ENCODE measurements at places on chromosomes 3 and 15.

DNA sequence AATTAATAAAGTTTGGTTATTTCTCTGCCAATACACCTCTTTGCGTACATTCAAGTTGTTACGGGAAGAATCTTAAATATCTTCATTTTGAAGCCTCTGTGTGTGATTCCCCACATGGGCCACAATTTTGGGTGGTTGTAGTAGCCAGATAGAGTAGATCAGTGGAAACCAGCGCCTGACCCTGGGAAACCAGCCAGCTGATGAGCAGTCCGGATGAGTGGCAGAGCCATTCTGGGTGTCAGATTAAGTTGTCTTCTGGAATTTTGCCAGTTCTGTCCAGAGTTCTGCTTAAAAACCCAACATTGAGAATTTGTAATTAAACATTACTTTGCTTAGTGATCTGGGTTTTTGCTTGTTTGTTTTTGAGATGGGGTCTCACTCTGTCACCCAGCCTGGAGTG is 49.7 kb downstream of the MRPS25 start:
- DNase-seq = no peak

- peak; percentile 49 for DNase-seq
Measured at GRCh38 chr3:176247191-176247590, 950.1 kb downstream of the TBL1XR1 start.

GRCh38 chr3:133892541-133893231 is 3.0 kb downstream of the RAB6B start:
- DNase-seq = no peak

DNA sequence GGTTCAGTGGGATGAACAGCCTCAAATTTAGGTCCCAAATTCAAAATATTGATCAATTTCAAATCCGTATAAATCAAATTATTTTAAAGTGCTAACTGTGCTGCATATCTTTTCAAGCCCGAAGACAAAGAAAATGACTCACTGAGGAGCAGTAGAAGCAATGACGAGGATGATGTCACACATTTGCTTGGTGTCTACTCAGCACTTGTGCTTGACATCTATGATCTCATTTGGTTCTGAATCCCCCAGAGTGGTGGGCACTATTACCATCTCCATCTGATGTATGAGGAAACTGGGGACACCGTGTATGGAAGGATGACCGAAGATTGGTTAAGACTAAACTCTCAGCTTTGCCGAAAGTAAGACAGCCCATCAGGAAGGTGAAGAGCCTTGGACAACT is 136.5 kb upstream of the CHRNA7 start:
- DNase-seq = no peak

DNA sequence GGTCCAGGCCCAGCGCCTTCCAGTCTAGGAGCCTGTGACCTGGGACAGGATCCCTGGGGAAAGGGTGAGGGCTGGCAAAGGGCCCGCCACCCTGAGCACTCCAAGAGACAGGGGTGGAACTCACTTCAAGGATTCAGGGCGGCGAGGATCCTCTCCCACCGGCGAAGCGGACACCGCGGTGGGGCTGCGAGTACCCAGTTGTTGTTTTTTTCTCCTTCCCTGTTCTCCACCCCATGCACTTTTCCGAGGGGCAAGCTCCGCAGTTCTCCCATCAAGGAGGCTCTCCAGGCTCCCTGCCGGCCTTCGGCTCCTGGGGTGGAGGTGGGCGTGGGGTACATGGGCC is 387 bp upstream of the PAQR5 start:
- no peak for DNase-seq

- DNase-seq = peak; percentile 22
Measured at GRCh38 chr3:44894485-44894884, 20.1 kb downstream of the TGM4 start.

GRCh38 chr3:39419742-39420315 is 13.3 kb downstream of the RPSA start:
- DNase-seq = no peak

DNA sequence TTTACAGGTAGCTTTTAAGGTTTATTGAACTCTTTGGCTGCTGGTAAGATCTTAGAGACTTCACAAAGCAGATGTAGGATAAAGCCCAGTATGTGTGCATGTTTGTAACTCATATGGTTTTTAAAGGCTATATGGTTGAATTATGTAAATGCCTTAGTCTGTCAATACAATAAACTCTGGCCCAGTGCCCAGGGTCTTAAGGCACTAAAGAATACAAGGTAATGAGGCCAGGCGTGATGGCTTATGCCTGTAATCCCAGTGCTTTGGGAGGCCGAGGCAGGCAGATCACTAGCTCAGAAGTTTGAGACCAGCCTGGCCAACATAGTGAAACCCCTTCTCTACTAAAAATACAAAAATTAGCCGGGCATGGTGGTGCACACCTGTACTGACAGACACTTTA is 170.3 kb upstream of the CGNL1 start:
- DNase-seq = no peak

DNA sequence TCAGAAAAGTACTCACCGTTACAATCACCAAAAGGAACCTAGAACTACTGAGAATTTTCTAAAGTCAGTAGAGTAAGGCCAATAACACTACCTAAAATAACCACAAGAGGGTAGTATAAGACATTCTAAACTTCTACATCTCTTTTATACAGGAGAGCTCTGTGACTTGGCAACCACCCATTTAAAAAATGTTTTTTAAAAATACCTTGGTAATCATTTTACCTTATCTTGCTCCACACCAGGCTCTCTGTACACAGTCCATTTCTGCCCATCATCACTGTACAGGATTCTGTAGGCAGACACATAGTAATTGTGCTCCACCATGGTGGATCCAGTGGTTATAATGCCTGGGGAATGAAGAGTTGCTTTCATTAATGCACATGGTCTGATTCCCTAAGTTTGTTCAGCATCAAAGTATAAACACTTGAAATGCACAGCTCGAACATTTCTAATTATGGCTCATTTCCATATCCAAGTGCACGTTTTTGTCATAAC is 54.5 kb downstream of the ST3GAL6 start:
- DNase-seq = peak; percentile 46

DNA sequence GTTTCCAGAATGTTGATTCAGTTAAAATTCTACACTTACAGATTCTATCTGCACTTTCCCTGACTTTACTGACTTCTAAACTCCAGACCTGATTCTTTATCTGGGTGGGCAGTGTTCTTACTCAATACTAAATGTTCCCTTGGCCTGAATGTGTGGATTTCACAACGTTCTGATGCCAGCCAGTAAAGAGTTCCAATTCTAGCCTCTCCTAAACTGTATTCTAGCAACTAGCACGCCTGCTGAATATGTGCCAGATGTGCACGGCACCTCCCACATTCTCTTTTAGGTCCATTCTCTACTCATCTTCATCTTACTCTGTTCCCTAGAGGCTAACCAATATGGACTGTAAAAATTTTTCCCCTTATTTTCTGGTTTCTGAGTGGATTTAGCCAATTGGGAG is 479.5 kb upstream of the AGTR1 start:
- no peak for DNase-seq

GRCh38 chr3:105518203-105518602 is 151.5 kb downstream of the ALCAM start:
- no peak for DNase-seq

DNA sequence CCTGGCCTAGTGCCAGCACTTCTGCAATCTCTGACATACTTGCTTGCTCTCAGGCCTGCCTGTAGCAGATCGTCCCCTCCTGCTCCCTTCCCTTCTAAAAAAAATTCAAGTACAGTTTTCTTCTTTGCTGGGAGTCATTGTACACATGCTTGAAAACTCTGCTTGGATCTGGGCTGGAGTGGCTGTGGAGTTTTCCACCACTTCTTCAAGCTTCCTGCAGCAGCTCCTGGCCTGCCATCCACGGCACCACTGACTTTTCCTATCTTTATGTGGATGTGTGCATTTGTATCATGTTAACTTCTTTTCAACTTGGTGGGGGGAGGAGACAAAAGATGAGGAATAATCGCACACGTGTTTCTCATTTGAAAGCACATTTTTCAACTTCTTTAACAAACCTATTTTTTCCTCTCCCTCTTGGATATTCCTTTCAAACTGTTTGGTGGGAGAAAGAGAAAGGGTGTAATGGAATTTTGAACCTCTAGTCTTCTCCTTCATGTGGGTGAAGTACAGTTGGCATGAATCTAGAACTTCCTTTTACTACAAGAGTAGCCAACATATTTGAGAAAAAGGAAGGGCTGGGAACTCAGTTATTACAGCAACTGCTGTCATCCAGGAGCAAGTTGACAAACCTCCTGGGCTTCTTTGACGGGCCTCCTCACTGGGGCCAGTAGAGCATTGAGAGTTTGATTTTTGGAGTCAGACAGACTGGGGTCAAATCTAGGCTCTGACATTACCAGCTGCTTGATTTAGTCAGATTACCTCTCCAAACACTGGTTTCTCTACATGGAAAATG is 61.2 kb upstream of the LRTM1 start:
- DNase-seq = peak; percentile 80

GRCh38 chr3:41690766-41691563 is 270.9 kb downstream of the ULK4 start:
- no peak for DNase-seq

GRCh38 chr3:103410231-103410630 is 975.4 kb downstream of the ZPLD1 start:
- no peak for DNase-seq

DNA sequence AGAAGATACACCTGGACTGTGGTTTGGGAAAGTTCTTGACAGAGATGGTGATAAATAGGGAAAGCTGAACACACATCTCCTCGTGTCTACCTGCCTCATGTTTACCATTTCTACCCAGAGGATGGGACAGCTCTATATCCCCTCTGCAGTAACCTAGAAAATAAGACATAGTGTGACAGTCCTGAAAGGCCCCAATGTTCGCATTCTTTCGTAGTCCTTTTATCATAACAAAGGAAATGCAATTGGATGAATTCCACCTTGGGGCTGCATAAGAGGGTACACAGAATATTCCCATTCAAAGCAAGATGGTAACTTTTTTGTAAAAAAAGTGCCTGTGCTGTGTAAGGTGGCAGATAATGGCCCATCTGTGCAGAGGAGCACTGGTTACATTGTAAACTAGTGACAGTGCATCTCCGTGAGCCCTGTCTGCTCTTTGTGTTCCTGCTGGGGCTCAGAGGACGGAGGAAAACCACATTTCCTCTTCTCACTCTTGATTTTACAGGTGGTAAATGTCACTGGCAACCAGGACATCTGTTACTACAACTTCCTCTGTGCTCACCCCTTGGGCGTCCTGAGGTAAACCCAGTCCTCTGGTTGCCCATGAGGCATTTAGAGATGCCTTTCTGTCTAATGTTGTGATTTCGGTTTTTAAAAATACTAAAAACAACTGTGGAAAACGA is 74.3 kb downstream of the SIDT1 start:
- DNase-seq = no peak

GRCh38 chr15:48785195-48785594 is 25.7 kb downstream of the CEP152 start:
- DNase-seq = no peak

- DNase-seq = no peak
Measured at GRCh38 chr3:125054449-125055329, 1.1 kb downstream of the HEG1 start.

- DNase-seq = no peak
Measured at GRCh38 chr3:129644836-129645235, 38.4 kb upstream of the PLXND1 start.

DNA sequence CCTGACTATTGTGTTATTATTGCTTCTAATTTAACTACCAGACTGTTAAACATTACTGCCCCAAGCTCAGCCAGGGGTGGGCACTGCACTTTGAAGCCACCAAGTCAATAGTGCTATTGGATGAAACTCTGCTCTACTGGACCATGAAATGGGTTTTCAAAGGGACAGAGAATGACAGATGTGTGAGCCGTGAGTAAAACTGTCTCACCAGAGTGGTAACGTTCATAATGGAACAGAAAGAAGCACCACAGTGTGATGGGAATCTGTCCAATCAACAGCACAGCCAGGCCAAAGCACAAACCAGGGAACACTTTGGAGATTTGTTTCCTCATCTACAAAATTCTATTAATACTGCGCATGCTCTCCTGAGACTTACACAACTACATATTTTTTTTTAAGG is 171.8 kb upstream of the LPP start:
- DNase-seq = no peak

DNA sequence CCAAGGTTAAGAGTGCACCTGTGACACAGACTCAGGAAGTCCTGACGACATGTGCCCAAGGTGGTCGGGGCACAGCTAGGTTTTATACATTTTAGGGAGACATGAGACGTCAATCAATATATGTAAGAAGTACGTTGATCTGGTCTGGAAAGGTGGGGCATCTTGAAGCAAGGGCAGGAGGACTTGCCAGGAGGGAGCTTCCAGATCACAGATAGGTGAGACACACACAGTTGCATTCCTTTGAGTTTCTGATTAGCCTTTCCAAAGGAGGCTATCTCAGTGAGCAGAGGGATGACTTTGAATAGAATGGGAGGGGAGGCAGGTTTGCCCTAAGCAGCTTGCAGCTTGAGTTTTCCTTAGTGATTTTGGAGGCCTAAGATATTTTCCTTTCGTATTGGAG is 257.4 kb downstream of the CGGBP1 start:
- DNase-seq = no peak

DNA sequence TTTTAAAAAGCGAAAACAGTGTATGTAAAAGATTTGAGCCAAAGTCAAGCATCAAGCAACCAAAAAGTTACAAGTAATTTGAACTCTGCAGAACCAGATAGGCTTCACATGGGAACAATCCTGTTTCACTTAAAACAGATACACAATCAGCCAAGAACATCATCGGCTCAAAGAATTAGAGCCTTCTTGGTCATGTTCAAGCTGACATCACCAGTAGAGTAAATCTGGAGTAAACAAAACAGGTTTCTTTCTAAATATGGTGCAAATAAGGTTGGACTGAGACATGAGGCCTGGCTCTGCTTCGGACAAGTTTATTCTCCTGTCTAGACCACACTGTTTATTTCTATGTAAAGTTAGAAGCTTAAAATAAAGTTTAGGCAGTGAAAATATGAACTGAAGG is 116.0 kb downstream of the GMNC start:
- no peak for DNase-seq

DNA sequence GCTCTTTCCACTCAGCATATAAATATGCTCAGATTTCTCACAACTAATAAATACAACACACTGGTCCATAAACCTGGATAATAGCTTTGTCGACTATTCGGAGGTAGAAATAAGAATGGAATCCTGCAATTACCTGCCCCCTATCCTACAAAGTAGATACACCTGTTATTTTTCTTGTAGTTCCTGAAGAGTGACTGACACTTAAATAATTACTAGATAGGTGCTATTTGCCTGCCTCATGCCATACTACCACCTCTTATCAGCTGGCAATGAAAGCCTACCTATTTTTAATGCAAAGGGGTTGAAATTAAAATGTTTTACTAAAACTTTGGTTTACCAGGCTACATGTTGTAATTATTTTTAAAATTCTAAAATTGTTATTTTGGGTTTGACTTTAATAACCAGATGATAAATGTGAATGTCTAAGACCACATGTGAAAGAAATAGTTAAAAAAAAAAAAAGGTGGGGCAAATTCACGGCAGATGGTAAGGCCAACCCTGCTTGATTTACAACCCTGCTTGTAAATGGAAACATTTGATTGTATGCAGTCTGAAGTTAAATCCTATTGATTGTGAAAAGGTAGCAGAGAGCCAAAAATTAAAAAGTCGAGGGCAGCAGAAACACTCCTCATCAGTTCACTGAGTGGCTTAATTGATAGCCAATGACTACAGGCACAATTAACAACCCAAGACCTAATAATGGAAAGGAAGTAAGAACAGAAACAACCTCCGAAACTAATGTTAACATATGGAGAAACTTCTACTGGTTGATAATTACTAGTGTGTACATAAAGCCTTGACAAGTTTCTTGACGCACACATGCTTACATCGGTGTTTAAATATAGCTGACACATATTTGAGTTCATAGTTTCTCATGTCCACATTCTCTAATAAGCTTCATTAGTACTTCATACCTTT is 8.9 kb downstream of the PEAK1 start:
- peak; percentile 85 for DNase-seq

- DNase-seq = no peak
Measured at GRCh38 chr15:99172989-99173388, 68.1 kb downstream of the SYNM start.

- DNase-seq = no peak
Measured at GRCh38 chr3:133092681-133093080, 54.5 kb downstream of the TMEM108 start.

Data from NCI-H2171 treated with DMSO at 0.1 percent for 48 hours (cell line).